WERI-Rb-1 (cell line): ENCODE measurements at places on chromosomes 6 and 20.

GRCh38 chr6:37696220-37696840 lies 1.4 kb downstream of the MDGA1 start:
- peak; percentile 56 for DNase-seq

- no peak for DNase-seq
Measured at GRCh38 chr6:151374036-151374683, 17.2 kb downstream of the ZBTB2 start.

GRCh38 chr20:221258-221830 lies 5.7 kb upstream of the DEFB129 start:
- no peak for DNase-seq

GRCh38 chr20:64049060-64049877 lies at the start of gene SOX18:
SOX18 (minus strand) TSS chr20:64049639; CDS start chr20:64049516, 123 bp downstream.
- no peak for DNase-seq

GRCh38 chr20:40438161-40438830 lies 250.7 kb downstream of the MAFB start:
- DNase-seq = no peak

DNA sequence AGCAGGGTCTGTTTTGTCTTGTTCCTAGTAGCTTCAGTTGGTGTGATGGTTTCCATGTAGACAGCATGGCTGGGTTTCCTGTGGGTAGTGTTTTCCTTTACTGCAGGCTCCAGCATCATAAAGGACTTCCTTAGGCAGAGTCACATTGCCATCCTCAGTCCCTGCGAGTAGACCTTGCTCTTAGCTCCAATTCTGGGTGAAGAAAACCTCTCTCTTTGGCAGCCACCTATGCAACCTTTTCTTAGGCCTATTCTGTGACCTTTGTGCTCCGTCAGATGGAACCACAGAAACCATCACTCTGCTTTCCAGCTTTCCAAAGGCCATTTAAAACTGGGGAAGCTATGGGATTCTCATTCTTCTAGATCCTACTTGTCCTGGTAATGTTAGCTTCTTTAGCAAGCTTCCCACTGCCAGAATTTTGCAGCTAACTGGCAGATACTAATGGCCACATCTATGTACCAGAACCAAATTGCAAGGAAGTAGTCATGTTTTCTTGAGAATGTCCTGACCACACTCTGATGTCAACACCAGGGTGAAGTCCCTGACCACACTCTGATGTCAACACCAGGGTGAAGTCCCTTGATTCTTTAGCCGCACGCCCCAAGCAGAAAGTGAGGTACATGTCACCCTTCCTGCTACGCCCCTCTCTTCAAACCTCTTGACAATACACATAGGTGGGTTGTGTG lies 646.6 kb upstream of the HS3ST5 start:
- DNase-seq = no peak

GRCh38 chr6:34538581-34538980 lies 17.5 kb downstream of the SPDEF start:
- DNase-seq = no peak

DNA sequence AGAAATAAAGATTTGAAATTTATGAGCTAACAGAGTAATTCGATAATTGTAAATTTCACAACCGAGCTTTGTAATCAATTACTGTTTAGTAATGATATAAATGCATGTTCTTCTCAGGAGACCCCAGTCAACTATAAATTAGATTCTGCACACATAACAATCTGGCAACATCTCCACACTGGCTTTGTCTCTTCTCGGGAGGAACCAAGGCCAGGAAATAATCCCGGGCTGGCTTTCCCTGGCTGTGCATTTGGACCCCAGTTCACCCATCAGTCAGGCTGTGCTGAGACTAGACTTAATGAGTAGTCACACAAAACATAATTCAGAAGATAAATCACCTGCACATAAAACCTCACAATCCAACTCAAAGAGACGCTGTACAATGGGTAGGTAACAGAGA lies 65.5 kb downstream of the PTPRT start:
- no peak for DNase-seq

DNA sequence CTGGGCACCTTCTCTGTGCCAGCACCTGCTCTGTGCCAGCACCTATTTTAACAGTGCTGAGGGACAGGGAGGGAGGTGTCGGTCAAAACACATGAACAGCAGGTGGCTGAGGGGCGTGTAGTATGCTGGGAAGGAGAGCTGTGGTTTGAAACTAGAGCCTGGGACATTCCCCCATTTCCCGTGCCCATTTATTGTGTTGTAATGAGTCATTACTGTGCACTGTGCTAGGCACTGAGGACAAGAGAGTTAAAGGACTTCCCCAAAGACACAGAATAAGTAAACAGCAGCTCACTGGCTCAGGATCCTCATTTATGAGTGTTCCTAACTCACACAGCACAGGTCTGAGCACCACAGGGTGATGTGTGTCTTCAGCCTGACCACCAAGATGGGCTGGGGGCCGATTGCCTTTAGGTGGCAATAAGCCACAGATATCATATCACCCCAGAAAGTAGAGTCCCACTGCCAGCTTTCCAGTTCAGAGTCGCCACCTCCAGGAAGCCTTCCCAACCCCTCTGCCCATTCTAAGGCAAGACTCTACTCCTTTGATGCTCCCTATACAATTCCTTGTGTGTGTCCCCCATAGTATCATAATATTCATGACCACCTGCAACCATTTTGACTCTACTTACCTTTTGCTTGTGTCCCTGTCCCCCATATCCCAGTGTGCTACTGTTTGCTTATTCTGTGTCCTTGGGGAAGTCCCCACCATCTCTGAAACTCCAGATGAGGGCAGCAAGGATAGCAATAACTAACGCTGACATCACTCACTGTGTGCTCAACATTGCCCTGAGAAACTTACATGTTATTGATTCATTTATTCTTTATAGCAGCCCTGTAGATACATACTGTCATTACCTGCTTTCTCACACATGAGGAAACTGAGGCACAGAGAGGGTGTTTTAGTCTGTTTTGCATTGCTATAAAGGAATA lies 87.3 kb downstream of the TOX2 start:
- DNase-seq = no peak

- no peak for DNase-seq
Measured at GRCh38 chr6:147654103-147654845, 145.8 kb downstream of the SAMD5 start.

DNA sequence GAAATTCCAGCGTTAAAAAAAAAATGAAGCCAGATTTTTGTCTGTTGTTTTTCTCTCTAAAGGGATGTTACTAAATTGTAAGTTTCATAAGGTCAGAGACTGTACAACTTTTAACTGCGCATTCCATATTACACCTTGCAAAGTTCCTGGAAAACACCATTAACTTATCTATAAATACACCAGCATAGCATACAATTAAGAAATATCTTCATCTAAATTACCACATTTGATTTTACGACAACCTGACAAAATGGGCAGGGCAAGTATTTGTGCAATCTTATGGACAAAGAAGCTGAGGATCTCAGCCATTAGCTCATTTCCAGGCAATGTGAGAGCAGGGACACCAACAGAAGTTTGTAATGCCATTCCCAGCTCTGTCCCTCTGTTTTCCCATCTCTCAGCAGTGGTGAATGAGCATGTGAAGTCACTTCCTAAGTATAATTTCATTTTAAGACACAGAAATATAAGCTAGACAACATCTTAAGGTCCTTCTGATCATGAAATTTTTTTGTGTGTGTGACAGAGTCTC lies 12.9 kb upstream of the GCM1 start:
- DNase-seq = no peak

- DNase-seq = peak; percentile 78
Measured at GRCh38 chr6:11770546-11771466, 7.8 kb downstream of the ADTRP start.

GRCh38 chr20:20680991-20681508 lies 31.4 kb downstream of the RALGAPA2 start:
- no peak for DNase-seq
